Mesothelial cell of epicardium (in vitro differentiated cells): ENCODE measurements at places on chromosomes 1 and 21.

DNA sequence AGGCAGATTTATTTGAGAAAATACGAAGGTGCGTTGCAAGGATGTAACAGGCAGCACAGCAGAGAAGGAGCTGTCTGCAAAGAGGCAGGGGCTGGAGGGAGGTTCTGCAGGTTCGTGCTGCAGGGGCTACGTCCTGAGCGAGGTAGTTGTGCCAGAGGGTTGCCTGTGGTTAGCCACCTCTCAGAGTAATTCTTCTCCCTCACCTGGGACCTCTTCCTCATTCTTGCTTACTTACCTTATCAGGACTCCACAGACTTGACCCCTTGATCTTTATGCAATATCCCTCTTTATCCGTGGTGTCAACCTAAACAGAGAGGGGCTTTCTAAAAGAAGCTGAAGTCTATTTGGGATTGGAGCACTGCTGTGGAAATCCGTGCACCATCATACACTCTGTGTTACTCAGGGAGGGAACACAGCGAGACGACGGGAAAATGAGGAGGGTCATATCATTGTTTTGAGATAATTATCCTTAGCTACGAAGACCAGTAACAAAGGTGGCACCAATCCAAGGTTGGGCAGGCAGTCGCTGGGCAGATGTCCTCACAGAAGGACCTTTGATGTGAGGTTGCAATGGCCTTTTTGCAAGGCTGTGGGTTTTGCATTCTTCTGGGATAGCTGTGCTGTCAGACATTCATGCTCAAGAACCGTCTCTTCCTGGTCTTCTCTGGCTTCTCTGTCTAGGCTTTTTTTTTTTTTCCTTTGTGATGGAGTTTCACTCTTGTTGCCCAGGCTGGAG lies 82.8 kb downstream of the WDR4 start:
- no peak for DNase-seq

DNA sequence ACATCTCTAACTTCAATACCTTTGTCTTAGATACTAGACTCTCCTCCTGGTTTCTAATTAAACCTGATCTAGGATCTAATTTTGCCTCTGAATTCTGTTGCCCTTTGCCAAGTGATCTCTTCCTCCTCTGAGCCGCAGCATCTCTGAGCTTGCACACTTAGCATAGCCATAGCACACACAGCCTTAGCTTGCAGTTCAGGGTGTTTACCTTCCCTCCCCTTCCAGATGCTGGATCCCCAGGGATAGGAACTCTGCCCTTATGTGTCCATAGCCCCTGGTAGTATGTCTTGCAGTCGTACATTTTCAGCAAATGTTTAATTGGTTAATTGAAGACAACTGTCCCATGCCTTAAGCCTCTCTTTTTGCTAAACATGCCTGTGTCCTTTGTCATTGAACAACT lies 30.3 kb downstream of the SELL start:
- DNase-seq: no peak

DNA sequence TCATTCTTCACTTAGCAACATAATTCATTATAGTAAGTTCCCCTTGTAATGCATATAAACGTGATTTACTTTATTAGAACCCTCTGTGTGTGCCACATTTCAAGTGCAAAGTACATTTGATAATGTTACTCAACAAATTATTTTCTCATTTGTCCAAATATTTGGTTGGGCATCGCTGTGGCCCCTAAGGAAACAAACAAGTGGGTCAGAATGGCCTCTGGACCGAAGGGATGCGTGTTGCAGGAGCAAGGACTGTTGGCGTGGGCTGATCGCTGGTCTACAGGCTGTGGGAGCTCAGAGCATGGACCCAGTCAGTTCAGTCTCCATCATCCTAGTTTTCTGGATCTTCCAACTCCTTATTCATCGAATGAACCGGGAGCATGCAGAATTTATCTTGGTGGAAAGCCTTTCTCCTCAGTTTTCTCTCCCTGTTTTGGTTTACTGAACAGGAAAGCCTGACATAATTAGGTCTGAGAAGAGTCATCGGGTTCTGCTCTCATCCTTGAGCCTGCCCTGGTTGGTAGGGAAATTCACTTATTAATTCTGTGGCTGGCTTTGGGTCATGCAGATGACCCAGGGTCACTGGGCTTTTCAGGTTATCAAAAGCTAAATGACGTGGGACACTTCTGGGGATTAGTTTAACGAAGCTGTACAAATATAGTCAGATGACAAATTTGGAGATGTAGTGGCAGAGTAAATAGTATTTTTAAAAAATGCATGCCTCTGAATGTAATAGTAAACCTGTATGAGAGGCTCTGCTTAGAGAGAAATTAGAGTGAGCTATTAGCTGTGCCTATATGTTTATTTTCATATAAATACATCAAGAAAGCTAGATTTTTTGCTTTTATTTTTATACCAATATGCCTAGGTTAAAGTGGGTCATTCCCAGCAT lies 200.2 kb downstream of the SDCCAG8 start:
- DNase-seq: no peak

DNA sequence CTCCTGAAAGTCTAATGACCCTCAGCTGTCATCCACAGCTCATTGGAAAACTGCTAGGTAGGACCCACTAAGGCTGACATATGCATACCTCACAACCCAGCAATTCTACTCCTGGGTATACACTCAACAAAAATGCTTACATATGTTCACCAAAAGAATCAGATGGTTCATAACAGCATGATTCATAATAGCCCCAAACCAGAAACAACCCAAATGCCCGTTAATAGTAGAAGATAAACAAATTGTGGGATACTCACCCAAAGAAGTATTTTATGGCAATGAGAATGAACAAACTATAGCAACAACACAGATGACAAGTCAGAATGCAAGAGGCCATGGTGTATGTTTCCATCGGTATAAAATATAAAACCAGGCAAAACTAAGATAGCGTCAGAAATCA lies 124.6 kb downstream of the HLCS start:
- DNase-seq: no peak

DNA sequence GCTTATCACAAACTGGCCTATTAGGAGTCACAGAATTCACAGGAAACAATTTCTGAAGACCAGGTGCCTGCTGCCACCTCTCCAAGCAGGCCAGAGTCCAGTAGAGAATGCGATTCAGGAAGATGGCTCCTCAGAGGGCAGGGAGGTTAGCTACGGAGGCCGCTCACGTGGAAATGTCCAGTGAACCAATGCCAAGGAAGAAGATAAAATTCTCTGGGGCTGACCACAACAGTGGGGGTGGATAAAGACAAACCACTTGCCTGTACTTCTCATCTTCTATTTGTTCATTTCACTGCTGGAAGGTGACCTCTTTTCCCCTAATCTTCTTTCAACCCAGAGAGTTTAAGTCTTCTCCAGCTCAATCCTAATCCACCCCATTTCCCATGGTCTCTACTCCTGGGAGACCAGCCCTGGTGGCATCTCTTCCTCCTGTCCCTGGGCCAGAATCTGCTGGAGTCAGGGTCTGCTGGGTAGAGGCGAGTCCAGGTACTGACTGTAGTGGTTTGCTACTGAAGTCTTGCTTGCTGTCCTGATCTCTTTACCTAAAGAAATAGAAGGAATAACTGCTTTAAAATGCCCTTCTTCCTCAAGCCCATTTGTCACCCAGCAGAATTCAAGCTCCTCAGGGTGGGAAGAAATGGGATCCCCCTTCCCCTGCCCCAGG lies 3.2 kb downstream of the PSRC1 start:
- no peak for DNase-seq

- DNase-seq: no peak
Measured at GRCh38 chr1:94253456-94254017, 16.2 kb upstream of the ARHGAP29 start.

GRCh38 chr1:242025681-242026080 lies 26.8 kb upstream of the MAP1LC3C start:
- no peak for DNase-seq

- no peak for DNase-seq
Measured at GRCh38 chr21:34640858-34641257, 25.9 kb upstream of the RCAN1 start.

DNA sequence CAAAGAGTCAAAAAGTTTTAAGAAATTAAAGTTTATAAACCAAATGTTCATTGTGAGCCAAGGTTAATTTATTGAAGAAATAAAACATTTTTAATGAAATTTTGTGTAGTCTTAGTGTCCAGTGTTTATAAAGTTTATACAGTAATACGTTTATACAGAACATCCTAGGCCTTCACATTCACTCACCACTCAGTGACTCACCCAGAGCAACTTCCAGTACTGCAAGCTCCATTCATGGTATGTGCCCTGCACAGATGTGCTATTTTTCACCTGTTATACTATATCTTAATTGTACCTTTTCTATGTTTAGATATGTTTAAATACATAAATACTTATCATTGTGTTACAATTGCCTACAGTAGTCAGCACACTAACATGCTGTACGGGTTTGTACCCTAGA lies 33.6 kb downstream of the TYW3 start:
- DNase-seq: no peak

- no peak for DNase-seq
Measured at GRCh38 chr1:81978945-81979344, 178.2 kb downstream of the ADGRL2 start.

DNA sequence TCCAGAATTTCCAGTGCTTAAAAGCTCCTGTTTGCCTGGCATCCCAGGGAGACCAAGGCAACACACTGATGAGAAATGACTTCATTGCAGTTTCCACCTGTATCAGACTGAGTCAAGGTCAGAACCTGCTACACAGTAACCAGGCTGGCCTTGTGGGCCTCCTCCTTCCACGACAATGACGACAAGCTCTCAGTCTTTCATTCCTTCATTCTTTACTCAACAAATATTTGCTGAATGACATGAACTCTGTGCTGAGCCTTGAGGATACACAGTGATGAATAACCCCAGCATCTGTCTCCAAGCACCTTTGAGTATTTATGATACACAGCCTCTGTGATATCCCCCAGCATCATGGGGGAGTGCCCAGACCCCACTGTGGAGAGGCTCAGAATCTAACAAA lies 8.9 kb upstream of the LCE5A start:
- no peak for DNase-seq

GRCh38 chr21:22063140-22063539 lies 1064.9 kb downstream of the NCAM2 start:
- no peak for DNase-seq

DNA sequence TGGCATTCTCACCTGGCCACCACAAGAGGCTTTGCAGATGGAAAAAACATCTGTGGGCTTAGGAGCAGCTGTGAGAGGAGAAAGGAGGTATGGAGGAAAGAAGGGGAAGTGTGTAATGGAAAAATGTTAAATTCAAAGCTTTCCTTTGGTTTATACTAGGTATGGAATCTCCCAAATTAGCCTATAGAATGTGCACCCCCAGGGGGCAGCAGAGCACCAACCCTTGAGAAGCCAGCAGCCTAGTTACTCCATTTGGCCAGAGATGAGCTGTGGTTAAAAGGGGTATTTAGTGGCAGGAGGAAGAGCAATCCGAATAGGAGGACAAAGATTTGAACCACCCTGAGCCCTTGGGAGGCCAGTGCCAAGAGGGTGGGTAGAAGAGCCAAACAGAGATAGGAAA lies 97.5 kb upstream of the CTTNBP2NL start:
- DNase-seq: no peak

DNA sequence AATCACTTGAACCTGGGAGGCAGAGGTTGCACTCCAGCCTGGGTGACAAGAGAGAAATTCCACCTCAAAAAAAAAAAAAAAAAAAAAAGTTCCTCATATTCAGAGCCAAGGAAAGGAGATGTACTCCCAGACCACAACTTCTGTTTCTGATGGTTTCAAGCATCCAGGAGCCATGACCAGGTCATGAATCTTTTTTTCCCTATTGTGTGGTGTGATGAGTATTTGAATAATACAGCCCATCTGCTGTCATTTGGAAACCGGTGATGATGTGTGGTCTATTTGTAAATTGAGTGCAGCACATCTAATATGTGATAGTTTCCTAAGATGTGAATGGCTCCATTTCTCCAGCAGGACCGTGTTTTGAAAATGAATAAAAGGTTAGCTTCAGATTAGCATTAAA lies 18.6 kb downstream of the PIK3CD start:
- no peak for DNase-seq

DNA sequence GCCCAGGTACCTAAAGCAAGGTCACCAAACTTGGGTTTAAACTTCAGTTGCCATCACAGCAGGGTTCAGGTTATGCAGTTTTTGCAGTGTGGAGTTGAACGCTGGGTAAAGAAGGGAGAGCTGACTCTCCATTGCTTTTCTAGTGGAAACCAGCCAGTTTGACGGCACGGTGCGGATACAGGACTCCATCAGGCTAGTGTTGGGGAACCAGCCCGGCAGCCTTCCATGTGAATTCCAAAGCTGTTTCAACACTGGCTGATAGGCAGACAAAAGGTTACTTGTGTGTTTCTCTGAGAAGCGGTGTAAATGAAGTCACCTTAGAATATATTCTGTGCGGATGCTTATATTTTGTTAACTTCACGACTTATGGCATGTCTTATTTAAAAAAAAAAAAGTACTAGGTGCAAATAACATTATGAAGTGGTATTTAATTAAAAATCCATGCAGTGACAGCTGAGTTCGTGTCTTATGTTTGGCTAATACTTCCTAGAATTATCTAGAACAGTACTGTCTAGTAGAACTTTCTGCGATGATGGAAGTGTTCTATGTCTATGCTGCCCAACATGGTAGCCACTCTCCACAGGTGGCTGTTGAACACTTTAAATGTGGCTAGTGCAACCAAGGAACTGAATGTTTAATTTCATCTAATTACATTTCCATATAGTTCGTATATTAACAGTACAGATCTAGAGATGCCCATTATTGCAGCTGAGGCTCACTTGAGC lies 29.9 kb upstream of the RCAN3 start:
- DNase-seq: no peak

DNA sequence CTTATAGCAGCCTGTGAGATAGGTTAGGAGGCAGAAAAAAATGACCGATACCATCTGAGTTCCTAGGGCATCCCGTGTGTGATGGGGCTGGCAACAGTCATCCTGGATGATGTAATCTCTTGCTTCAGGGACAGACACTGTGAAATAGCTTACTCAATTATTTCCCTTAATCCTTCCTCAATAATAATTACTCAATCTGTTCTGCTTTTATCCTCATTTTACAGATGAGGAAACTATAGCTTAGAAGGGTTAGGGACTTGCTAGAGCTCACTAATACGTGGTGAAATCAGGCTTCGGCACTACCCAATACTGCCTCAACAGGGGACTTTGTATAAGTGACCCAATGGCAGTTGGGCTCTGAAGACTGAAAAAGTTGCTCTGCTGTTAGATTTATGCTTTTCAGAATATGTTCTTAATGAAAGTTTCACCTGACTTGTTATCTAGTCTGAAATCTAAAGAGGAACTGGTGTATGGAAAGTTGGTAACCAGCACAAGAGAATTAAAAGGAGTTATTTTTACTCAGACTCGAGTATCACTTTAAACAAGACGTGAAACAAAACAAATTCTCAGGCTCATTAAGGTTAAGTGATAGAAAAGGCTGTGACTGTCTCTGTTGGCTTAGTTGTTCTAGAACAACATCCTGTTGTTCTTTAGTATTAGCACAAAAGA lies 14.4 kb downstream of the CD55 start:
- no peak for DNase-seq

DNA sequence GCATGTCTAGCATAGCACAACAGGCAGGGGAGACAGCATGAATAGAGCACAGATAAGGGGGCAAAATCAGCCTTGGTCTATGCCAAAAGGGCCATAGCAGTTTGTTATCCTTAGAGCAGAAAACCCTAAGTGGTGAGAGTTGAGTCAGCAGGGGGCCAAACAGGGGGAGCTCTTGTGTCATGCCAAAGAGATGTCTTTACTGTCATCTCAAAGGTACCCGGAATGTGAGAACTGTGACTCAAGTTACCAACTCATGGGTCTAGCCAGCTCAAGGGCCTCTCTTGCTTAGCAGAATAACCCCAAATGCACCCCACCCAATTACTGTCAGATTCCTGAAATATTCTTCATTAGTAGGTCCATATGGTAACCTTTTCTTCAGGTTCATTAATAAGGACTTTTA lies 45.9 kb upstream of the NRDC start:
- DNase-seq: no peak

GRCh38 chr1:162235241-162235800 lies 141.3 kb downstream of the SPATA46 start:
- DNase-seq: no peak
